ENCODE measurements at places on chromosomes 5 and 9.

DNA sequence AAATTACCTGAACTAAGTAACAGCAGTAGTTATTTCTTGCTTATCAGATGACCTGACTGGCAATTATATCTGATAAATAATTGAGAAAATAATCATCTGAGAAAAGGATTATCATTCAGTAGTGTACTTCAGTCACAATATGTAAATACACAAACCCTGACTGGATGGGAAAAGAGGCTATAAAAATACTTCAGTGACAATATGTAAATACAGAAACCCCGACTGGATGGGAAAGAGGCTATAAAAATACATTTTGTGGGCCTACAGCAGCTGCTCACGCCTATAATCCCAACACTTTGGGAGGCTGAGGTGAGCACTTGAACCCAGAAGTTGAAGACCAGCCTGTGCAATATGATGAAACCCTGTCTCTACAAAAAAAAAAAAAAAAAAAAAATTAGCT lies 11.1 kb downstream of the UBAP2 start:
- ATAC-seq, result no peak

DNA sequence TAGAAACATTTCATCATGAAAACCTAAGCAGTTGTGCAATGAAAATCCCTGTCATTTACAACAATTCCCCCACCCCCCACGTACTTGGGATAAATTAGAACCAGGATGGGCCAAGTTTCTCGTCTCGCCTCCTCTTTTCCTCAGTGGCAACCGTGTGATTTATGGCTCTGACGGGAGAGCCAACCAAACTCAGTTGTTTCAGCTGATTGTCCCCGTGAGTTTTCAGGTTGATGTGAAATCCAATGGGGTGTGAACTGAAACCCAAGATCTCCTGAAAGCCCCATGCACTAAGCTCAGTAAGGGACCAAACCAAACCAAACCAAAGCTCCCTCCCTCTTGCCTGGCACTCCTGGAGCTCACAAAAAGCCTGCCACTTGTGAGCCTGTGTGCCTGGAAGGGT lies 138.7 kb upstream of the SLC24A2 start:
- no peak for ATAC-seq

- ATAC-seq, result no peak
Observed at GRCh38 chr9:123191680-123192079, 76.7 kb downstream of the STRBP start.

GRCh38 chr9:98519641-98520040 lies 189.1 kb downstream of the GABBR2 start:
- ATAC-seq, result no peak

GRCh38 chr9:69265891-69266290 lies 59.1 kb upstream of the ENTREP1 start:
- ATAC-seq, result no peak

- ATAC-seq, result peak; percentile 62
Observed at GRCh38 chr9:125969868-125970267, 222.7 kb downstream of the PBX3 start.

GRCh38 chr9:116020801-116021200 lies 132.8 kb upstream of the PAPPA start:
- no peak for ATAC-seq

DNA sequence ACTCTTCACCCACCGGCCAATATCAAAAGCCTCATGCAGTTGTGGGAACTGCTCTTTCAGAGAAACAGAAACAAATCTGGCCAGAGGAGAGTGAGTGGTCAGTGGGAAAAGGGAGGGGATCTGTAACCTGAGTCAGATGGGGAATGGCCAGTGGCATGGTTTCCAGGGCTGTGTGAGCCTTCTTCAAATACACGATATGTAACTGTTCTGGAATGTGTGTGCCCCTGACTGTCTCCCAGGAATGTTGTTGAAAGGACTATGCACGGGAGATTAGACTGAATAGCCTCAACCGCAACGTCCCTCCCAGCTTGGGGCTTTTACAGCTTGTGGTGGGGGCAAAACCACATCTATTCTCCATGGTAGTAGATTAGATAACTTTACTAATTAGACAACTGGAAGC lies 60.8 kb downstream of the SH3TC2 start:
- ATAC-seq, result no peak

DNA sequence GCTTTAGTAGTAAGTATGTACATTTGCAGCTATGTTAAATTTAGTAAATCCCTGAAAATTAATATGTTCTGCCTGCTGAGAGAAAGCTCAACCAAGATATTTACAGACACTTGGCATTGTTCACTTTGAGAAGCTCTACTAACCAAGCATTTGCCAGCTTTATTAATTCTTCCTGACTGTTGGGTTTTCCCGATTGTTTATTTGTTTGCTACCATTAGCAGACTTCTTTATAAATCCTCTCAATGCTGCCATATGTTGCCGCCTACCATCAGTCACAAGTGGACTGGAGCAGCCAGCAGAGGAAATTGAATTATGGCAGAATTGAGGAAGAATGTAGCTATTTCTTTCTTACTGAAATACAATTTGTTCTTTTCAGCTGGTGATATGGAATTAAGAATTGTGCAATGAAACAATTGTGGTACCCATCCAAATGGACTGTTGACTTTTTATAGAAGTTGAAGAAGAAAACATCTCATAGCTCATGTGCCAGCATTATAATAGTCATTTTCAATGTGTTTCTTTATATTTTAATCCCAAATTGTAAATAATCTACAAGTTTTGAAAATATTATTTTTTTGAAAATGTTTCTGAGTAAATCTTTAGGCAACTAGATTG lies 588.7 kb upstream of the CDH6 start:
- no peak for ATAC-seq

DNA sequence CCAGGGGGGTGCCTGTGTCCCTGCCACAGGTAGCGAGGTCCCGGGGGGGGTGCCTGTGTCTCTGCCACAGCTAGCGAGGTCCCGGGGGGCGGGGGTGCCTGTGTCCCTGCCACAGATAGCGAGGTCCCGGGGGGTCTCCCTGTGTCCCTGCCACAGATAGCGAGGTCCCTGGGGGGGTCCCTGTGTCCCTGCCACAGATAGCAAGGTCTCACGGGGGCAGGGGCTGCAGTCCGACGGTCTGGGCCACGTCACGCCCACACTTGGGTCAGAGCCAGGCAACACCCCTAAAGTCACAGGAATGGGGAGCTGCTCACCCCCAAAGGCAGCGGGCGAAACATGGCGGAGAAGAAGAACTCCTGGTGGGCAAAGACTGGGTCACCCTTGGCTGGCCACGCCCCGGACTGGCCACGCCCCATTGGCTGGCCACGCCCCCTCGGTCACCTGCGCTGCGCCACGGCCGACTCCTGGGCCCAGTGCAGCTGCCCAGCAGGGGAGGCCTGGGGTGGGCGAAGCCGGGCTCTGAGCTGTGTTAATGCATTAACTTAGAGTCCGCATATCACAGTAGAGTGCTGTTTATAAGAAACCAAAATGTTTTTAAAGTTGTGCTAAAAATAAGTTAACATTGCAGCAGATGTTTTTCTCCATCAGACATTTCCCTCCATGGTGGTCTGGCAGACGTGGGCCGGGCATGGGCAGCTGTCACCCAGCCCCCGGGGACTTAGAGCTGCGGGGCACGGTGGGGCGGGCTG lies 7.0 kb downstream of the NOXA1 start:
- ATAC-seq, result peak; percentile 45

DNA sequence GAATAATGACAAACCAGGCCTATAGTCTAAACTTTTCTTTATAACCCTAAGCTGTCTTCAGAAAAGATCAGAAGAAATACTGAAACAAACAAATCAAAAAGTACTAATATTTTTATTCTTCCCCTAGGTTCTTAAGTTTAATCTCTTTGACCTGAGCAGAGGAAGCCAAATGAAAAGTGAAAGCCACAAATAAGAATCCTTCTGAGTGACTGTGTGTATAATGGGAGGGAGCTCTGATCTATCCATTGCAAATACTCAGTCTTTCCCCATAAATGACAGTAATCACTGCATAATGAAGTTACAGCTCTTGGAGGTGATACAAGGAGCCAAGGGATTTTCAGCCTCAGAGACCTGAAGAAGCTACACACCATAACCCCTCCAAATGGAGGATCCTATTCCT lies 126.9 kb upstream of the ATP10B start:
- no peak for ATAC-seq

DNA sequence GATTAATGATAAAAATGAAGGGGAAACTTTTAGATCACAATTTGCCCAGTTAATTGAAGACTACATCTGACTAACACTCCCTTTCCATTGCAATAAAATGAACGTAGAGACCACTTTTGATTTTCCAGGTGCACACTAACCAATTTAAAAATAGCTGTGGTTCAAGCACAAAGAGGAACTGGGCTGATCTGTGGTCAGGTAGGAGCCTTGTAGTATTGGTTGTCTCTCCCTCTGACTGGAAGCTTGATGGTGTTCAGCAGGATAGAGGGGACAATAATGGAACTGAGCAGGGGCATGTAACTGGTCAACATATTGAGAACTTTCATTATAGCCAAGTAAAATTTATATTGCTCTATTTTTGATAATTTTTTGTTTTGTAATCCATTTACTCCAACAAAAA lies 886.8 kb upstream of the SEMA6A start:
- peak; percentile 53 for ATAC-seq

DNA sequence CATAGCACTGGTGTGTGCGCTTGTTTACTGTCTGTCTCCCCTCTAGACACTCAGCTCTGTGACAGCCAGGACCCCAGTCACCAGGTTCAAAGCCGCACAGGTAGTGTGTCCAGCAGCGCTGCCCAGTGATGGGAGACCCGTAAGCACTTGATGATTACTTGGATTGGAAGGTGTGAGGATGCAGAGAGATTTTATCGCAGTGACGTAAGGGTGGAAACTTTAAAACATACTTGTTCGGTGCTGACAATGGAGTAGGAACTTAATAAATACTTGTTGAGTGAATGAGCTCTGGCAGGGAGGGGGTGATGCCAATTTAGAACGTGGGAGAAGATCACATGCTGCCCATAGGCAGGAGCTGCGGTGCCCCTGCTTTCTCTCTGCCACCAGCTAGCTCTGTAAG lies 99.2 kb upstream of the PITX1 start:
- ATAC-seq, result no peak

- ATAC-seq, result no peak
Observed at GRCh38 chr9:88090151-88090581, 48.1 kb downstream of the SPATA31C2 start.

DNA sequence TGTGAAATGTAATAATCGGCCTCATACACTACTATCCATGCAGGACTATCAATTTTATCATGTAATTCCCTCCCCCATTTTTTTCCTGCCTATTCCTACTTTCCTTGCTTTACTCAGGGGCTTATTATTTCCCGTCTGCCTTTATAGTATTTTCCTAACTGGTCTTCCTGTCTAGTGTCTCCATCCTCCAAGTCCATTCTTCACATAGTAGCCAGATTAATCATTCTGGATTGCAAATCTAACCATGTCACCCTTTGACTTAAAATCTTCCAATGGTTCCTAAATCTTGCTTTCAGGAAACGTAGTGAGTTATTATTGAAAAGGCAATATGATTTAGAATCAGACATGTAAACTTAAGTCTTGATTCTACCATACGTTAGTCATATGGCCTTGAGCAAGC lies 307.4 kb upstream of the HAPLN1 start:
- no peak for ATAC-seq

GRCh38 chr5:36724467-36725332 lies 118.3 kb downstream of the SLC1A3 start:
- ATAC-seq, result peak; percentile 94

DNA sequence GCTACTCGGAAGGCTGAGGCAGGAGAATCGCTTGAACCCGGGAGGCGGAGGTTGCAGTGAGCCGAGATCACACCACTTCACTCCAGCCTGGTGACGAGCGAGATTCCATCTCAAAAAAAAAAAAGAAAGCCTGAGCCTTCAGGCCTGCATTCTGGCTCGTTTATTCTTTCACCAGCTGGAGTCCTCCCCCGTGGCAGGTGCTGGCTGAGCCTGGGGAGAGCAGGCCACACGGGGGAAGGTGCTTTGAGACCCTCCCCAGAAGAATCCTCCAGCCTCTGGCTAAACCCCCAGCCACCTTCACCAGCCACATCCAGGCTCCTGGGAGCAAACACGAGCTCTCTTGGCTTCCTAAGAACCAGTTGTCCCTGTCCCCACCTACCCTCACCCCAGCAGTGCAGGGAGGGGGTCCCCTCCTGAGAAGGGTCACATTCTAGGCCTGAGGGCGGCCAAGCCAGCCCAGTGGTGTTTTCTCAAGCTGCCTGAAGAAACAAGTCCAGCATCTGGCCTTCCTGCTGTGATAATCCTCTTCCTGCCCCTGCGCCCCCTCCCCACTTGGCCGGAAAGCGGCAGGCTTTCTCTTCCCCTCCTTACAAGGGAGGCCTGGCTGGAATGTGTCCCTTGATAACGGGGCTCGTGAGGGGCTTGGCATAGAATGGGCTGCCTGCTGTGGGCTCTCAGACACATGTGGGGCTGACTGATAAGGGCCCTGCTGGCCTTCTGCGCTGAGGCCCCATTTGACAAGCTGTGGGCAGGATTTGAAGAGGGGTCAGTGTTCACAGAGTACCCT lies 41.5 kb downstream of the PLPP7 start:
- no peak for ATAC-seq

GRCh38 chr5:148953711-148954110 lies 109.2 kb downstream of the SH3TC2 start:
- no peak for ATAC-seq

DNA sequence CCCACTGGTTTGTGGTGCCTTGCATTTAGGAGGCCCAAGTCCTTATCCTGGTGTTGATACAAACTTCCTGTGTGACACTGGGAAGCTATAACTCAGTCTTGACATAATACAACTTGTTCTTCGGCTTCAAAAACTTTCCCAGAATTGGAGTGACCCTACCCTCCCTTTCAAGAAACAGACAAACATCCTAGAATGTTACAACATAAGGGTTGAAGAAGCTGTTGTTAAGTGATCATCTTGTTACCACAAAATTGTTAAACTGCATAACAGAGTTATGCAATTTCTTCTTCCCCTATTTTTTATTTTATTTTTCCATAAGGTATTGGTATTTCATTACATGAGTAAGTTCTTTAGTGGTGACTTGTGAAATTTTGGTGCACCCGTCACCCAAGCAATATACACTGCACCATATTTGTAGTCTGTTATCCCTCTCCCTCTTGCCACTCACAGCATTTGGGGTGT lies 21.3 kb downstream of the TLR4 start:
- ATAC-seq, result no peak

GRCh38 chr5:172694541-172694940 lies 53.5 kb downstream of the NEURL1B start:
- no peak for ATAC-seq

All from stimulated activated memory B cell treated with anti-CD40 and anti-IgM and Interleukin-4, amounts not matched to agents 10 μg/mL and 1 μg/mL and 100 μg/mL, for 72 hours (primary cell).